NCI-H774 (cell line): ENCODE measurements at places on chromosomes 1 and 21.

GRCh38 chr1:211828584-211829342 lies 1.8 kb downstream of the LPGAT1 start:
- DNase-seq, result no peak

- DNase-seq, result no peak
These were observed 86.8 kb downstream of the WLS start for GRCh38 chr1:68145418-68146126.

- DNase-seq, result no peak
These were observed 6.9 kb upstream of the KNCN start for GRCh38 chr1:46558141-46558963.

DNA sequence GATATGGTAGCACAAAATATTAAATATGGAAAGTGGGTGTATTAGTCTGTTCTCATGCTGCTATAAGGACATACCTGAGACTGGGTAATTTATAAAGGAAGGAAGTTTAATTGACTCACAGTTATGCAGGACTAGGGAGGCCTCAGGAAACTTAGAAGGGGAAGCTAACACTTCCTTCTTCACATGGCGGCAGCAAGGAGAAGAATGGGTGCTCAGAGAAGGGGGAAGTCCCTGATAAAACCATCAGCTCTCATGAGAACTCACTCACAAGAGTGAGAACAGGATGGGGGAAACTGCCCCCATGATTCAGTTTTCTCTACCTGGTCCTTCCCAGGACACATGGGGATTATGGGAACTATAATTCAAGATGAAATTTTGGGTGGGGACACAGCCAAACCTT lies 15.8 kb upstream of the BACE2 start:
- DNase-seq, result no peak

DNA sequence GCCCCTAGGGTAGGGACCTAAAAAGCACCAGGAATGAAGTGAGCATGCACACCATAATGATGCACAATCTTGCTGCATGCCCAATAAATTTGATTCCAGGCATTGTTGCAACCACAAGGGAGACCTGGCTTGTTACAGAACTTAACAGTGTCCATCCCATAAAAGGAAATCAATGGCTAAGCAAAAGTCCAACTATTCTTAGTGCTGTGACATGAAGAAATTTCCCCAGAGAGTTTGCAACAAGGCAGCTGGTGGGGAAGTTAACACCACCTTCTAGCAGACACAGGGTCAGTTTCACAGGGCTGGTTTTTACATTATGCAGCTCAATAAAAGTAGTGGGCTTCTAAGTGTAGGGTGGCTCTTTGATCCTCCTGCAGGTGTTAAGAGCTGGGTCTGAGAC lies 221.1 kb downstream of the KCNJ6 start:
- no peak for DNase-seq

- no peak for DNase-seq
These were observed 331.7 kb downstream of the PTBP2 start for GRCh38 chr1:97053268-97053667.

DNA sequence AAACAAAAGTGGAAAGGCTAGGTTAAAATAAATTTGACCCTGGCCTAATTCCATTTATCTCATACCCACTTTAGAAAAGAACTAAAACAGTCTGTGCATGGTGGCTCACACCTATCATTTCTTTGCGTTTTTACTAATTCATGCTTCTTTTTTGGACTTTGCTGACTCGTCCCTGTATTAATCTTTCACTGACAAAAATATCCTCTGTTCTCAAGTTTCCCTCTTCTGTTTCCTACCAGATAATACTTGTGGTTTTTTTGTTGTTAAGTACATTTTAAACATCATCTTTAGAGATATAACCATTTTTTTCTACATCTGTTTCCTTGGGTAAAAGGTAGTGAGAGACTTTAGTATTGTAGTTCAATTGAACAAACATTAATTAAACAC lies 11.5 kb downstream of the CNST start:
- DNase-seq, result no peak

DNA sequence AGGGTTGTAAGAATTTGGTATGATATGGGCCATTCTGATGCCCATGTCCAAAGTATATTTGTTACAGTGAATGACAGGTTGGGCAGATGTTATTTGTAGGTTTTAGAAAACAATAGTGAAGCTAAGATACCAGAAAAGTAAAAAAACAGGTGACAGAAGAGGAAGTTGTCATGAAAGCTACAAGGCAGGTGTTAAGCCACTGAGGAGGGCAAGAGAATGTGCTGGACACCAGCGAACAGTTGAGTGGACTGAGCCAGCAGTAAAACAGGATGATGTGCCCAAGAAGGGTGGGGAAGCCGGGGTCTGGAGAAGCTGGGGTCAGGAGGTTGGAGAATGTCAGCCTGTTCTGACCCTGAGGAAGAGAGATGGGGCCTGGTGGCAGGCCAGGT lies 83.3 kb downstream of the DTL start:
- DNase-seq, result no peak

DNA sequence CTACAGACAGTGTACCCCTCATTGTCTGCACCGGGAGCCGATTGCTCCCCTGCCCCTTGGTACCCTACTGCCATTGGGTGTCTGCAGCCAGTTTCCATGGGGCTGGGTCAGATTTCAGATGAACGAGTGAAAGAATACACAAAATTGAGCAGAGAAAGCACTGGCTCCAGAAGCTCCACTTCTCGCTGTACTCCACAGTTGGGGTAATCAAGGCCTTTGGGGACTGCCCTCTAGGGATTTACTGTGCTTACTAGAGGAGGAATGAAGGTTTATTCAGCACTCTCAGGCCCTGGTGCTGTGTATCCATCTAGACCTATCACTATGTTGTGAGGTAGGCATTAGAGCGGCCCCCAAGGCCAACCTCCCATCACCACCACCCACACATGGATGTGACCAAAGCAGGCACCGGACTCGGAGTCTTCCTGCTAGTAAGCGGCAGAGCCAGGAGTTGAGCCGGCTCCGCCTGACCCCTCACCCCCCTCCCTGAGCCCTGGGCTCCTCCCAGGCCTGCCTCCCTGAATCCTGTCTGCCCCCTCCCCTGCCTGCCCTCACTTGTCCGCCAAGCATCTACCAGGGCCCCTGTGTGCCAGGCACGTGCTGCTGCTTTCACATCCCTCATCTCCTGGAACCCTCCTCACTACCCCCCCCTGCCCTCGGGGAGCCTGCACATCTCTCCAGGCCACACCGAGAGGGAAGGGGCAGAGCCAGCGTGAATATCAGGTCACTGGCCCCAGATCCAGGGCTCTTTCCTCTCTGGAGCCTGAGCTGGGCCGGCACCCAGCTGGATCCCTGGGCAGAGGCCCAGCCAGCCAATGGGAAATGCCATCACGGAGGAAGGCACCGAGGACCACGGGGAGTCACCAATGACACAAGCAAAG lies 23.3 kb downstream of the KCNN3 start:
- no peak for DNase-seq

GRCh38 chr1:168683871-168684270 lies 45.1 kb downstream of the DPT start:
- no peak for DNase-seq

DNA sequence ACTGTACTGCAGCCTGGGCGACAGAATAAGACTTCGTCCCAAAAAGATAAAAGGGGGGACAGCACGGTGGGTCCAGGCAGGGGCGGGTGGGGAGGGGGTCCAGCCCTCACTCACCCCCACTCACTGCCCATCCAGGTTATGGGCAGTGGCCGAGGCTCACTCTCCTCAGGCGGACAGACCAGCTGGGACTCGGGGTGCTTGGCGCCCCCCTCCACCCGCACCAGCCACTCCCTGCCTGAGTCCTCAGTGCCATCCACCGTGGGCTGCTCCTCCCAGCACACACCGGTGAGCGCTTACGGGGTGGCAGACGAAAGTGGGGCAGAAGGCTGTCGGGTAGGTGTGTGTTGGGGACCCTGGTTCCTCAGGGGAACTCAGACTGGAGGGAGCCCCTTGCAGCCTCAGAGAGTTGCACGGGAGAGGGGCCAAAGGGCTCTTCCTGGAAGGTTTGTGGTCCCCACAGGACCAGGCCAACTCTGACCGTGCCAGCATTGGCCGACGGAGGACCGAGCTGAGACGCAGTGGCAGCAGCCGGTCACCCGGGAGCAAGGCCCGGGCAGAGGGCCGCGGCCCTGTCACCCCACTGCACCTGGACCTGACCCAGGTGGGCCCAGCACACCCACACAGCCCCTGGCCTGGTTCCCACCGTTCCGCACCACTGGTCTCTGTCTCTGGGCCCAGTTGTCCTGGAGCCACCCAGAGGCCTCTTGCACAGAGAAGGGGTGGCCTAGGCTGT lies 6.6 kb downstream of the PLEKHN1 start:
- DNase-seq, result no peak

GRCh38 chr1:12157366-12158231 lies 9.2 kb upstream of the TNFRSF1B start:
- DNase-seq, result no peak

DNA sequence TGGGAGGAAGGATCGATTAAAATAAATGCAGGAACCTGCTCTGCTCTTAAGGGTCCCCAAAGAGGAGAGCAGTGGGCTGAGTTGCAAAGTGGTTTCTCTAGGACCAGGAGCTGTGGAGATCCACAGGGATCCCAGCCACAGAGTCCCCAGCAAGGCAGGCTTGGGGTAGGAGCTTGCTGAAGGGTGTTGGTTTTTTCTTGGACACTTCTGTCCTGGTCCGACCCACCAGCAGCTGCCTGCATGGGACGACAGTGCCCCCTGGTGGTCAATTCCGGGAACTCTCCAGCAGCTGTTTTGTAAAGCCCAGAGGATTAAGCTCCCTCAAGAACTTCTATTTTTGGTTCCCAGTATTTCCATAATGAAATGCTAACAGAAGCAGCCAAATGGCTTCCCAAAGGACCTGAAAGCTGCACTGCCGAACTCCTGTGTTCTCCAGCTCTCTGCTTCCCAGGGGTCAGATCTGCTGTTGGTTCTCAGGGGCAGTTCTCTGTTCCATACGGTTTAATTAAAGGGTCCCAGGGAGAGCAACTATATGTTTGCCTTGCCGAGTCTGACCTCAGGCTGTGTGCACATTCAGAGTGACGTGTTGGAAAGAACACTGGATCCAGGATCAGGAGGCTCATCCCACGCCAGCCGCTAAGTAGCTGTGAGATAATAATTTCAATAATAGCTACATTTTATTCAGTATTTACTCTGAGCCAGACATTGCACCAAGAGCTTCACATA lies 23.2 kb downstream of the NENF start:
- peak; percentile 68 for DNase-seq

- DNase-seq, result no peak
These were observed 43.4 kb upstream of the MPZL1 start for GRCh38 chr1:167678422-167678821.

DNA sequence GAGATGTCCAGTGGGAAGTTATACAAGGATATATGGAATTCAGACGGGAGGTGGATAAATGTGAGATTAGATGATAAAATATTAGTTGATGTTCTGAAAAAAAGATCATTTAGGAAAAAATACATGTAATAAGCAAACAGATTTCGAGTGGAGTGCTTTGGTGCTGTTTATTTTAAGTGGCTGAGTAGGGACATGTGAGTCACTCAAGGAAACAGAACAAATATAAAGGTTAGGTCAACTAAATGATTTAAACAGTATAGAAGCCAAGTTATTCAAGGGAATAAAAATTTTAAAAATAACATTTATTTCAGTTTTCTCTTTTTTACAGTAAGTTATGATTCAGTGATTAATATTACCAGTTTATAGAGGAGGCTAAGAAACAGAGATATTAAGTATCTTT lies 1046.7 kb upstream of the B3GALT2 start:
- no peak for DNase-seq

DNA sequence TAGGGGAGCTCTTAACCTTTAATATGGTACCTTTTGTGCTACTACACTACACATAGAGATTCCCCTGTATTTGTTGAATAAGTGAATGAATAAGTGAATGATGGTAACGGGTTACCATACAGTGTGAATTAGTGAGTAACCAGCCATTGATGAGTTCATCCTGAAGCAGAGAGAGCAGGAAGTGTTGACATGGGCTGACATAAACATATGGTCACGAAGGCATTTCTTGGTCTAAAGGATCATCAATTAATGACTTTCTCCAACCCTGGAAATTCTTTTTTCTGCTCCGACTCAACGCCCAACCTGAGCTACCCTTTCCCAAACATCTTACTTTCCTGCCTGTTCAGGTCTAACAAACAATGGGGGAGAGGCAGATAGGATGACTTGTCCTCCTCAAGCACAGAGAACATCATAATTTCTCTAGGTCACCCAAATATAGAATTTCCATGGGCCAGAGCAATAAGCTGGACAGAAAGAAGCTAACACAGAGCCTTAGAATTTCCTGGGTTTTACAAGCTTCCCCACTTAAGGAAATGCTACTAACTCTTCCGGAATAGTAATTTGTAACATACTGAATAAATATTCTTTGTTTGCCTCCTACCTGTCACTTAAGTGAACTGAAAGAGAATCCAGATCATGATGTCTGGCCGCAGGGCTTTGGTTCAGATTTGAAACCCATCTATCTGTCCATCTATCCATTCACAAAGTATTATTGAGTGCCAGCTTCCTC lies 114.7 kb upstream of the NGF start:
- DNase-seq, result no peak

DNA sequence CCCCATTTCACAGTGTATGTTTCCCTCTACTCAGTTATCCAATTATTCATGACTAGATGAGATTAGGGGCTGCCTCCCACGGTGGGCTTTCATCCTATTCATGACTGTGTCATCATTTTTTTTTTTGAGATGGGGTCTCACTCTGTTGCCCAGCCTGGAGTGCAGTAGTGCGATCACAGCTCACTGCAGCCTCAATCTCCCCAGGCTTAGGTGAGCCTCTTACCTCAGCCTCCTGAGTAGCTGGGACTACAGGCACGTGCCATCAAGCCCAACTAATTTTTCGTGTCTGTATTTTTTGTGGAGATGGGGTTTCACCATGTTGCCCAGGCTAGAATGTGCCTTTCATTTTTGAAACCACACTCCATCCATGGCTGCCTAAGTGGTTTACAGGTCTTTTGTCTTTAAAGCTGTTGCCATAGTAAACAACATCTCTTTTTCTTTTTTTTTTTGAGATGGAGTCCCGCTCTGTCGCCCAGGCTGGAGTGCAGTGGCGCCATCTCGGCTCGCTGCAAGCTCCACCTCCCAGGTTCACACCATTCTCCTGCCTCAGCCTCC lies 60.0 kb downstream of the PIK3CD start:
- DNase-seq, result no peak

- DNase-seq, result no peak
These were observed 362.3 kb upstream of the VAMP3 start for GRCh38 chr1:7408771-7409150.

DNA sequence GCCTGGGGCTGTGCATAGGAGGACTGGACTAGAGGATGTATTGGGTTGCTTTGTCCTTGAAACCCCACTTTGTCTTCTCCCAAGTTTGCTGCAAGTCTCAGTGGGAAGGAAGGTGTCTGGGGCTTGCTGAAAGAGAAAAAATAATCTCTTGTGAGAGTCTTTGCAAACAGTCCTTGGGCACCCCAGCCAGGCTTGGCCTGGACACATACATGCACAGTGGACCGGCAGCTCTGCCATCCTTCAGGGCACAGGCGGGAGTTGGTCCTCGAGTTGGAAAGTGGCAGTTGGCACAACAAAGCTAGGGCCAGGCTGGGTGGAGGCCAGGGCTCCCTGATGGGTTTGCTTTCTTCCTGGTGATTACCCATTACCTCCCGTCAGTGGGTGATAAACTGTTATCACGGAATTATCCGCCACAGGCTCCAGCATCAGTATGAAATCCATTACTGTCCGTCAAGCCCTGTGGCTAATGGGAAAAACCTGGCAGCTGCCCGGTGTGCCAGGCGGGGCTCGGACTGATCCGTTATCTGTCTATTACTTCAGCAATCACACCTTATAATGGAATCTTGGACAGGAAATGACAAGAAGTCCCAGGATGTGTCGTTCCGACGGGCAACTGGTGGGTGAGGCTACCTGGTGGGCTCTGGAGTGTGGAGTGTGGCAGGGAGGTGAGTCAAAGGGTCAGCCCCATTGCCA lies 265.7 kb downstream of the GRIK3 start:
- DNase-seq, result no peak
